ENCODE measurements at places on chromosomes 6 and 20. TPM values are rescaled to one million over a fixed set of nuclear protein-coding genes. Genes with fewer than 3 reads are reported as not detected.

DNA sequence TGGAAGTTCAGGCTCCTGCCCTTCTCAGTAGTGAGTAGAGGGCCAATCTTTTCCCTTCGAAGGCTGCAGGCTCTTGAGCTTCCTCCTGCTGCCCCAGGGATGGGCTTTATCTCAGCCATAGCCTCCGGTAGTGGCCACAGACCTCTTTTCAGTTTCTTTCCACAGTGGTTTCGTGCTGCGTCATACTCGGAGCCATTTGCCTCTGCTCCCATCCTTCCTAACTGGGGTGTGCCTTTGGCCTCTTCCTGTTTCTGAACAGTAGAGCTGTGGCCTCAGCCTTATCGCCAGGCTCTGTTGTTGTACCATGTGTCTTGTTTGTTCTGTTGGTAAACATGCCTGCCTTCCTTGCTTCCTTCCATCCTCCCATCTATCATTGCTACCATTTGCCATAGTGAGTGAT is 54.1 kb downstream of the TULP4 start:
- no peak for DNase-seq

The VSX1 gene
- not detected for total RNA-seq

The KCNQ5 gene
- not detected for total RNA-seq

The MAP3K5 gene
- not detected for total RNA-seq

DNA sequence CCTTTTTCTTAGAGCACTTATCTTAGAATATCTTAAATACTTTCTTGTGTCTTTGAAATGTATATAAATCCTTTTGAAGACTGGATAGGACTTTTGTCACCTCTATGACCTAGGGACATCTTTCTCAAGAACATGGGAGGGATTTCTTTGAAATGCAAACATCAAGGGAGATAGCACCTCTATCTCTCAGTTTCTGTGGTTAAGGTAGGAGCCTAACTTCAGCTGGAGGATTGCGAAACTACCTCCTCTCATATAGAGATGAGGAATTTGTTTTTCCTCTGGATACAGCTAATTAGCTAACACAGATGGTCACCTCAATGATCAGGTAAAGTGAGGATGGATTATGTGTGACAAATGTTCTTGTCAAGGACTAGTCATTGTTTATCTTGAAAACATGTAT is 631.3 kb upstream of the IMPG1 start:
- DNase-seq: no peak

The SIRPD gene
- total RNA-seq: not detected

GRCh38 chr20:5077761-5078387 is 41.9 kb downstream of the PCNA start:
- no peak for DNase-seq

DNA sequence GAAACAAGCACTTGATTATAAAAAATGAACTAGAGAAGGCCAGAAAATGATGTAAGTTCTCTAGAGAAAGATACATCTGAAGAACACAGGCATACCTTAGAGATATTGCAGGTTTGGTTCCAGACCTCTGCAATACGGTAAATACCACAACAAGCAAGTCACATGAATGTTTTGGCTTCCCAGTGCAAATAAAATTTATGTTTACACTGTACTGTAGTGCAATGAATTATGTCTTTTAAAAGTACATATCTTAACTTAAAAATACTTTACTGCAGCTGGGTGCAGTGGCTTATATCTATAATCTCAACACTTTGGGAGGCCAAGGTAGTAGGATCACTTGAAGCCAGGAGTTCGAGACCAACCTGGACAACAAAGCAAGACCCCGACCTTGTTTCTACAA is 10.9 kb upstream of the KIAA1586 start:
- DNase-seq: no peak

DNA sequence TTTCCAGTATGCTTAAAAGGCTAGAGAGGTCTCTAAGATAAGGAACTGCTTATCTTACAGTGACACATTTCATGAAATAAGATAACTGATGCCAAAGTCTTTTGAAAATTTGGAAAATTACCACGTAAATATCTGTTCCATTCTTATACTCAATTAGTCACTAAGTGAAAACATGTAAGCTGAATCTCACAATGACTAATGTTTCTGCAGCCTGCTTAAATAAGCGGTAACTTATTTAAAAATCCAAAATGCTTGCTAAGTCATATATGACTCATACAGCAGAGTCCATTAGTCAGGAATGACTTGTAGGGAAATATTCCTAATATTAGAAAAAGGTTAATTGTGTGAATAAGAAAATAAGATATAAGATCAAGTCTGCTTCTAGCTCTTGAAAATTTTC is 27.8 kb upstream of the LGSN start:
- DNase-seq: peak; percentile 48

- no peak for DNase-seq
These were observed 535 bp upstream of the CCDC170 start for GRCh38 chr6:151493161-151493803.

The MRPS18B gene
- total RNA-seq: 143 TPM

GRCh38 chr6:159982731-159983506 is 14.0 kb downstream of the IGF2R start:
- no peak for DNase-seq

- no peak for DNase-seq
These were observed 20.1 kb downstream of the PLCB1 start for GRCh38 chr20:8152183-8152582.

- DNase-seq: no peak
These were observed 684 bp upstream of the MED23 start for GRCh38 chr6:131628726-131629125.

DNA sequence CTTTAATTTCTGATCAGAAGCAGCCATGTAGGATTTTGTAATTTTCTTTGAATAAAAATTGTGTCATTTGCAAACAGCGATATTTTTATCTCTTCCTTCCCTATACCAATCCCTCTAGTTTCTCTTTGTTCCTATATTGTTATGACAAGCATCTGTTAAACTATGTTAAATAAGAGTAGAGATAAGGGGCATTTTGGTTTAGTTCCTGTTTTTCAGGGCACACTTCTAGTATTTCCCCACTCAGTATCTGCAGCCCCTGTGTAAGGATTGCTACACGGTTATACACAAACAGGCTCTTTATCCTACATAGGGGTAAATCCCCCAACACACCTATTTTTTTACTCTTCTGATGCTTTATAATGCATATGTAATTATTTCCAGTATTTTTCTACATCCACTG is 42.1 kb downstream of the TRERF1 start:
- no peak for DNase-seq

DNA sequence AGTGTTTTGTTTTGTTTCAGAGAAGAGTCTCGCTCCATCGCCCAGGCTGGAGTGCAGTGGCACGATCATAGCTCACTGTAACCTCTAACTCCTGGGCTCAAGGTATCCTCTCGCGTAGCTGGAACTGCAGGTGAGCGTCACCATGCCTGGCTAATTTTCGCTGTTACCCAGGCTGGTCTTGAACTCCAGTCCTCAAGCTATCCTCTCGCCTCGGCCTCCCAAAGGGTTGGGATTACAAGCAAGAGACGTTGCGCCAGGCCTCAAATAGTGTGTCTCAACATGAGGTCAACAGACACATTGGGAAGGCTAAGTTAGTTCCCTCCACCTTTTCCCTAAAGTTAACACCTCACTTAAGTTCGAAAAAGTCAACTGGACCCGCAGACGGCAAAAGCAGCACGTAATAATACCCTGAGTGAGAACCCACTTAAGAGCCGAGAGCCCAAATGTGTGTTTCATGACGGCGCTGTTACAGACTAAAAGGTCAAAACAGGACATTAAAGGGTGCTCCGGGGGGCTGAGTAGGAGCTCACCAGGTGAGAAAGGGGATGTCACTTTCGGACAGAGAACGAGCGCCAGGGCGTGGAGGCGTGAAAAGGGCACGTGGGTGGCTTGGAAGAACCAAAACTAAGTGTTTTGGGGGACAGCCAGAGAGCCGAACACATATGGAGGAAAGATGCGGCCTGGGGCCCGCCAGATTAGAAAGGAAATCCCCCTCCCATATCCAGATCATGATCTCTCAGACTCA is 499 bp downstream of the TTI1 start:
- DNase-seq: peak; percentile 35

The PRDM1 gene
- not detected for total RNA-seq

- no peak for DNase-seq
These were observed 9.3 kb upstream of the NQO2 start for GRCh38 chr6:2990248-2990931.

GRCh38 chr20:59138114-59138748 is 25.4 kb upstream of the ZNF831 start:
- DNase-seq: no peak

The SYCP2 gene
- 0.25 TPM for total RNA-seq

- DNase-seq: no peak
These were observed 4.0 kb downstream of the PEX6 start for GRCh38 chr6:42974919-42975505.

- DNase-seq: peak; percentile 4
These were observed at the start of gene PLAGL1 for GRCh38 chr6:144008120-144008811. Gene PLAGL1, minus strand, starts transcription at chr6:144008259. Its CDS starts 60,123 bp downstream, at chr6:143948136.

GRCh38 chr6:166282394-166283032 is 25.7 kb downstream of the PRR18 start:
- DNase-seq: no peak

GRCh38 chr6:2432292-2432691 is 186.9 kb upstream of the GMDS start:
- DNase-seq: no peak

DNA sequence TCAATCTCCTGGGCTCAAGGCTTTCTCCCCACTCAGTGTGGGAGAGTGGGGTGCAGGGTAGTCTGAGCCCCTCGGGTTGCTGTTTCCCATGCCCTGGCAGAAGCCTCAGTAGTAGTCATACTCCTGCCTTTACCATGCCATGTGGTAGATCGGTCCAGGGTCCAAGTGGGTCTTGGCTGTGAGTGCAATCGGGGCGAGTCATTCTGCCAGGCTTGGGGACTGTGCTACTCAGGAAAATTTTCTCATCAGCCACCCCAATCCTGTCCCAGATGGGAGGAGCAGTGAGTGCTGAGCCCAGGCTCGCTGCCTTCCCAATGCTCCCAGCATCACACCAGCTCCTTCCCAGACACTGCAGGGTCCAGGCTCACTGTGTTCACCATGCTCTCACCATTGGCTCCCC is 10.7 kb upstream of the RAET1L start:
- no peak for DNase-seq

DNA sequence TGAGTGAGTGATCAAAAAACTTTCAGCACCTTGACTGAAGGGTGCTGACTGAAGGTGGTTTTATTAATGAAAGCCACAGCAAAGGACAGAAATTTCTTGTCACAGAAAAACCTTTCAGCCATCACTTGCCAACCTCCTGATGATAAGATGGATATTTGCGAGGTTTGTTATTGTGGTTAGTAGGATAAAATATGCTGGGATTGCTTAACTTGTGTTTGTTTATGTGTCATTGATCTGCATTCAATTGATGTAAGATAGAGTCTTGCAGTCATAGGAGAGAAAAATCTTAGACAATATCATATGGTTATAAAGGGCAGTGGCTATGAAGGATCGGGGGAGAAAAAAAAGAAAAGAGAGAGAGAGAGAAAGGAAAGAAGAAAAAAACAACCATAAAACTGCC is 1.2 kb downstream of the TSBP1 start:
- DNase-seq: no peak

- DNase-seq: no peak
These were observed 1339.4 kb downstream of the GRIK2 start for GRCh38 chr6:102732898-102733297.

GRCh38 chr6:160138839-160139419 is 17.3 kb downstream of the SLC22A1 start:
- DNase-seq: no peak

The TOMM34 gene
- total RNA-seq: 52.0 TPM

GRCh38 chr6:14826456-14826855 is 419.4 kb upstream of the JARID2 start:
- DNase-seq: no peak

The TAAR8 gene
- not detected for total RNA-seq

DNA sequence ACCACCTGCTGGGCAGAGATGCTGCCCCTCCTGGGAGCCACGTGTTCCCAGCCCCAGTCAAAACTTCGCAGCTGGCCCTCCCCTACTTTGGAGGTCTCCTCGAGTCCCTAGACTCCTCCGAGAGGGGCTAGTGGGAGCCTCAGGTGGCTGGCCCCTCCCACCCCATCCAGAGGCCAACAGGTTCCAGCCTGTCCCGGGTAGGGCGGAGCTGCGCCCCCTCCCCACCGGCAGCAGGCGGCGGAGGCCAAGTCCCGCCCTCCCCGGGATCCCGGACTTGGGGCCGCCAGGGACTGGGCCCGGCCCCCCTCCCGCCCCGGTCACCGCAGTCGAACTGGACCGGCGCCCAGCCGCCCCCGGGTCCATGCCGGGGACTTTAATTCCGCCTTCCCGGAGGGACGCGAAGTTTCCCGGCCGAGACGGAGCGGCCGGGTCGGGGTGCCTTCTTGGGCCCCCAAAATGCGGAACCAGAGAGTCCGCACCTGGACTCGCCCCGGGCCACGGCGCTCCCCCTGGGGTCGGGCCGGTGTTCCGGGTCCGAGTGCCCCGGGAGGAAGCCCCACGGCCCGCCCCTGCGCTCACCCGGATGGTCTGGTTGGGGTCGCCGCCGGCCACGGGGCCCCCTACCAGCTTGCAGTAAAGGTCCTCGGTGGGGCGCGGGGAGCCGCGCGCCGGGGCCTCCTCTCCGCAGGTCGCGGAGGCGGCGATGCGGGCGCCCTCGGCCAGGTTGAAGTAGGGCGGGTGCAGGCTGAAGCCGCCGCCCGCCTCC is 559 bp downstream of the LAMA5 start:
- peak; percentile 61 for DNase-seq

GRCh38 chr6:53179961-53180651 is 31.5 kb upstream of the GCM1 start:
- DNase-seq: no peak

GRCh38 chr6:137731960-137732616 is 135.0 kb upstream of the TNFAIP3 start:
- peak; percentile 99 for DNase-seq

The GRIK2 gene
- not detected for total RNA-seq

The DOP1A gene
- total RNA-seq: 16.7 TPM

DNA sequence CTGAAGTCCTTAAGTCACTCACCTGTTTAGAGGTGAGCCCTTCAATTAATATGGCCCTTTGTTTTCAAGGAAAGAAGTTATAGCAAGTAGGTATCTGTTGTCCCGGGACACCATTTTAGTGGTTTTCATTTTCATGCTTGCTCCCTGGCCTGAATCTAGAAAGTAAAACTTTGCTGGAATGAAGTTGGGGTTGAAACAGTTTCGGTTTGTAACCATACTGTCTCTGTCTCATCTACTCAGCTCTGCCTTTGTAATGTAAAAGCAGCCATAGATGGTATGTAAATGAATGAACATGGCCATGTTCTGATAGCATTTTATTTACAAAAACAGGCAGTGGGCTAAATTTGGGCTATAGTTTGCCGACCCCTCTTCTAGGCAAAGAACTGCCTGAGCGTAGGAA is 64.9 kb upstream of the GNRH2 start:
- DNase-seq: no peak

GRCh38 chr20:38864662-38865061 is 59.2 kb downstream of the PPP1R16B start:
- no peak for DNase-seq

GRCh38 chr6:99608059-99608885 is 1.6 kb downstream of the PRDM13 start:
- DNase-seq: no peak

GRCh38 chr6:105875974-105876640 is 210.0 kb upstream of the PRDM1 start:
- DNase-seq: no peak

All from HepG2 (cell line).